SJCRH30 (cell line): ENCODE measurements at places on chromosomes 7 and 10. TPM values are rescaled to one million over a fixed set of nuclear protein-coding genes. Genes with fewer than 3 reads are reported as not detected.
A peak's percentile ranks its signal among the peaks of the same experiment; 100 is the strongest.

DNA sequence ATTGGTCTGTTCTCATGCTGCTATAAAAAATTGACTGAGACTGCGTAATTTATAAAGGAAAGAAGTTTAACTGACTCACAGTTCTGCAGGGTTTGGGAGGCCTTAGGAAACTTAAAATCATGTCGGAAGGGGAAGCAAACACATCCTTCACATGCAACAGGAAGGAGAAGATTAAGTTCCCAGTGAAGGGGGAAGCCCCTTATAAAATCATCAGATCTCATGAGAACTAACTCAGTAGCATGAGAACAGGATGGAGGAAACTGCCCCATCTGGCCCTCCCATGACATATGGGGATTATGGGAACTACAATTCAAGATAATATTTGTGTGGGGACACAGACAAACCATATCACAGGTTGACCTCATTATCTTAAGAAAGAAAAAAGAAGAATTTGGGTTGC, 134.5 kb downstream of the PPP1R3A start:
- no peak for DNase-seq

HMX3 gene
- total RNA-seq: 0.12 and 0.23 TPM in 2 replicates

DNA sequence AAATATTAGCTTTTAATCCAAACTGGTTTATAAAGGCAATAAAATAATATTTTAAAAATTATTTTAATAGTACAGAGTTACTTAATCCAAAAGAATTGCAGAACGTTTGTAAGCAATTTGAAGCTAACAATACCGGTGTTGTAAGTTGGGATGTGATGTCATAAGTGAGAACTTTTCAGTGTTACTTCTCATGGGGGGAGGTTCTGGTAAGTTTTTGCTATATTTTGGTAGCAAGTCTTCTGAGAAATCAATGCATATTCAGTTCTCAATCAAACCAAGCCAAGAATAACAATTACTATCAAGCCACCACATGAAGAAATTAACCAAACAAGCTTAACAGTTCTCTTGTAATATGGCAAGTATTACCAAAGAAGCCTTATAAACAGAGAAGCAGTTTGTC, 147.1 kb upstream of the ASAH2 start:
- DNase-seq: no peak

ARMH3 gene
- 24.1 and 25.7 TPM in 2 replicates for total RNA-seq

DNA sequence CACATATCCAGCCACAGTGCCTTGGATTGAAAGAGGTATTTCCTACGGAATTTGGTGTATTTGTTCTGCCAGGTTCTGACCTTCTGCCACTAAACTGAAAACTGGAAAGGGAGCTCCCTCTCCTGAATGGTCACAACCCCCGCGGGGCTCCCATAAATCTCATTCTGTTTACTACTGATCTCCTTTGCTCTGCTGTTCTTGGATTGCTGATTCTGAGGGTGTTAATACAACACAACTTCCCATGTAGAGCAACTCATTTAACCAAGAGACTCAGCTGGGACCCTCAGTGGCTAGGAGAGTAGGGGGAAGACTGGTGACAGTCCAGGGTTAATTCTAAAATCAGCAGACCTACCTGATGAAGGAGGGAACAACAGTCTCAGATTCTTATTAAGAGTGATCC, 662.9 kb downstream of the INHBA start:
- no peak for DNase-seq

GRCh38 chr10:11336722-11337162, 274.7 kb downstream of the USP6NL start:
- peak; percentile 59 for DNase-seq

SLC18A3 gene
- total RNA-seq: not detected in 2 replicates

DNA sequence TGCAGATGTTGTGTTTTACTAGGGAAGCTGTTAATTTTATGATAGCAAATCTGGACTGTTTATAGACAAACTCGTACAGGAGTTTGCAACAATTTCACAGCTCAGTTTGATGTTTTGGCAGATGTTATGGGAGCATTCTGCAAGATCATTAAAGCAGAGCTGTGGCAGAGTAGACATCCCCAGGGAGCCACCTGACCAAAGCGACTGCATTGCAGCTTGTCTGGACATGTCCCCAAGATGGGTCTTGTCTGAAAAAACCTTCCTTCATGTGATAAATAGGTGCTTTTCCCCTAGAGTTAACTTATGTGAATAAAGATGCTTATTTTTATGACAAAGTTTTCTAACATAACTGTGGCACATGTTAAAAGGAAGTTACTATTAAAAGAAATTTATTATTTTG, 91.2 kb upstream of the GPR141 start:
- DNase-seq: no peak

- no peak for DNase-seq
Measured at GRCh38 chr7:114648680-114649079, 234.1 kb downstream of the FOXP2 start.

- DNase-seq: no peak
Measured at GRCh38 chr7:121623130-121623872, 227.2 kb upstream of the FAM3C start.

OPN4 gene
- not detected in 2 replicates for total RNA-seq
